ENCODE measurements at places on chromosomes 2 and 18.

DNA sequence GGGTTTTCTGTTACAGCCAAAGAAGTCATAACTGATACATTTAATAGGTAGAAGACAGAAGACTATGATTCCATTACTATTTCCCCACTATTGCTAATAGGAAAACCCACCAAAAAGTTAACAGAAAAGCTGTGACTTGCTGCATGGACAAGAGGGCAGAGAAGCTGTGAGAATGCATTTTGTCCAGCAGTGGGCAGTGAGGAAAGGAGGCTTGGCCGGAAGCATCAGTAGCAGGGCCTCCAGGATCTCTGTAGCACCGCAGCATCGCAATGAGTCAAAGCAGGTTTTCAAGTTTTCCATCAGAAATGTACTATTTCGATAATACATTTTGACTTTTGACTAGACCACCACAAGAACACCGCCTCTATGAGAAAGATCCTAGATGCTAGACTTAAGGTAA is 24.9 kb downstream of the MYO5B start:
- no peak for DNase-seq

- no peak for DNase-seq
These were observed 204.0 kb upstream of the TPO start for GRCh38 chr2:1209246-1209645.

DNA sequence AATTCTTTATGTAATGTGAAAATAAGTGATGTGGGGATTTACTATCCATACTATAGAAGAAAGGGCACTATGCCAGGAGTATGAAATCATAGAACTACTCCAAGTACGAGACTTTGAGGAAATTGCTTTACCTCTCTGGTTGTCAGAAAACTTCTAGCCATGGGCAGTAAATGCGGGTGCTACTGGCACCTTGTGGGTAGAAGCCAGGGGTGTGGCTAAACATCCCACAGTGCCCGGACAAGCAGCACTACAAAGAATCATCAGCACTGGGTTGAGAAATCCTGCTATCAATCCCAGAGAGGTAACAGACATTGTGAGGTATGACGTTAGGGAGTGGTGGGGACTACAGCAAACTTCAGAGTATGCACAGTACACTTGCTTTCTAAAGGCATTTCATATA is 453.5 kb upstream of the TNP1 start:
- DNase-seq: no peak

- DNase-seq: no peak
These were observed 3.9 kb upstream of the PRELID3A start for GRCh38 chr18:12403601-12404506.

DNA sequence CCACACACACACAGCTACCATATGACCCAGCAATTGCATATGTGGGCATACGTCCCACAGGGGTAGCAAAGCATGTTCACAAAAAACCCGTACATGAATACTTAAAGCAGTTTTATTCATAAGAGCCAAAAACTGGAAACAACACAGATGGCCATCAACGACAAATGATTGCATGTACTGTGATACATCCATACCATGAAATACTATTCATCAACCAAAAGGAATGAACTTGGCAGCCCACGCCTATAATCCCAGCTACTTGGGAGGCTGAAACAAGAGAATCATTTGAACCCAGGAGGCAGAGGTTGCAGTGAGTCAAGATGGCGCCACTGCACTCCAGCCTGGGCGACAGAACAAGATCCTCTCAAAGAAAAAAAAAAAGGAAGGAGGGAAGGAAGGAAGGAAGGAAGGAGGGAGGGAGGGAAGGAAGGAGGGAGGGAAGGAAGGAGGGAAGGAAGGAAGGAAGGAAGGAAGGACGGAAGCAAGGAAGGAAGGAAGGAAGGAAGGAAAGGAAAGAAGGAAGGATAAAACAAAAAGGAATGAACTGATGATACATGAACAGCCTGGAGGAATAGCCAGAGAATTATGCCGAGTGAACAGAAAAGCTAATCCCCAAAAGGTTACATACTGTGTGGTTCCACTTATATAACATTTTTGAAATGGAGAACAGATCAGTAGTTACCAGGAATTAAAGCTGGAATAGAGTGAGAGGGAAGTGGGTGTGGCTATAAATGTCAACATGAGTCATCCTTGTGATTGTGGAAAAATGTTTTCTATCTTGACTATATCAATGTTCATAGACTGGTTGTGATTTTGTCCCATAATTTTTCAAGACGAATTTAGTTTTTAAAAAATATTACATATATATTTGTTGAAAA is 19.6 kb upstream of the YPEL5 start:
- DNase-seq: no peak

Measured in GM06990 (cell line).